ENCODE measurements at places on chromosomes 4 and X. TPM values are rescaled to one million over a fixed set of nuclear protein-coding genes. Genes with fewer than 3 reads are reported as not detected.

The BTC gene
- total RNA-seq = 1.5 TPM

The SOWAHB gene
- total RNA-seq = 0.81 TPM

The PRSS48 gene
- total RNA-seq = not detected

The EDA gene
- 0.51 TPM for total RNA-seq

The SCML1 gene
- 3.3 TPM for total RNA-seq

The CABS1 gene
- total RNA-seq = not detected

The PAGE5 gene
- total RNA-seq = not detected

The TBC1D25 gene
- 10.5 TPM for total RNA-seq

The RADX gene
- 0.65 TPM for total RNA-seq

The SPANXD gene
- not detected for total RNA-seq

The ADGRG2 gene
- 16.5 TPM for total RNA-seq

The CCDC158 gene
- not detected for total RNA-seq

The GDI1 gene
- 74.0 TPM for total RNA-seq

The ADAMTS3 gene
- total RNA-seq = 6.7 TPM

The SYTL4 gene
- total RNA-seq = 1.8 TPM

The FRG2 gene
- not detected for total RNA-seq

The POU4F2 gene
- total RNA-seq = not detected

The ADAM29 gene
- not detected for total RNA-seq

The TAB3 gene
- total RNA-seq = 6.7 TPM

The ADH7 gene
- total RNA-seq = not detected

The CENPI gene
- 24.9 TPM for total RNA-seq

The GCNA gene
- 0.65 TPM for total RNA-seq

The HMGN5 gene
- total RNA-seq = 0.25 TPM

Data from mesangial cell (primary cell).